Activated CD4-positive, CD25-positive, alpha-beta regulatory T cell (primary cell): ENCODE measurements at places on chromosomes 3 and 15.
A peak's percentile ranks its signal among the peaks of the same experiment; 100 is the strongest.

DNA sequence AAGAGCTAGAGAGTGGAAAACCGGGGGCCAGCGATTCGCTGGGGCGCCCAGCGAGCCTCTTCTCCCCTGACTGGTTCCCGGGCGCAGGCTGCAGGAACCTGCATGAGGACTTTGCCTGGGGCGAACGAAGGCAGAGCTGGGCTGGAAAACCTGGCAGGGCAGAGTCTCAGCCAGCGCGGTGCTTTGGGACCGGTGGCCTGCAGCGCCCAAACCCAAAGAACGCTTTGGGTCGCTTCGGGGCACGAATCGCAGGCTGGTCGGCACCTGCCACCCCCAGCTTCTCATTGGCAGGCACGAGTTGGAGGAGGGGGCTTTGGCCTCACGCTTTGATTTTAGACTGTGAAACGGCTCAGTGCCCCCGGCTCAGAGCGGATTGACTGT lies 3.0 kb downstream of the ONECUT1 start:
- DNase-seq = no peak

- no peak for DNase-seq
Measured at GRCh38 chr3:5304789-5305683, 117.5 kb downstream of the EDEM1 start.

- DNase-seq = no peak
Measured at GRCh38 chr15:74420193-74420905, 13.4 kb downstream of the SEMA7A start.

- no peak for DNase-seq
Measured at GRCh38 chr3:178195824-178196223, 340.4 kb upstream of the KCNMB2 start.

DNA sequence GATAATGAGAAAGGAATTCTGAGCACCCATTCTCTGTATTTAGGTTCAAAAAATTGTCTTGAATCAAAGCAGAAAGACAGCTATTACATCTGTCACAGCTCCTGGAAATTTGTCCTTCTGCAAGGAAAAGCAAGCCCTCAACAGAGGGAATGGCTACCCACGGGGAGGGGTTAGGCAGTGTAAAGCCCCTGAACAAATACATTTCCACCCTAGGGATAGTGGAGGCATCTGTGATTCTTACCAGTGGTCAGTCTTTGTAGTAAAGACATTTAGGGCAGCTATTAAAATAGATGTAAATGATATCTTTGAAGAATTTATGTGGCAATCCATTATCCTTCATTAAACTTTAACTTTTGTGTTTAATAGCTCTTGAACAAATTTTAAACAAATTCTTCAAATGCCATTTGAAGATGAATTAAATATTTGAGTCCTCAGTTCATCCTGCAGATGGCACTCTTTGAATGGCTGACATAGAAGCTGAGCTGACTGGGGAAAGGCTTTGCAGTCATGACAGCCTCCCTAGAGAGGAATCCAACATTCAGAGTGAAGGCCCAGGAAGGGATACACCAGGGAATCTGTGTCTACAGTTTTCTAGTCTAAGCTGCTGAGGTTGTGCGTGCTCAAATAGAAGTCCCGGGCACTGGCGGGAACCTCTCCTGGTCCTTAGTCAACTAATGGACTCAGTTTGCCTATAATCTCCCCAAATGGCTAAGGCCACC lies 359.7 kb upstream of the ROPN1 start:
- DNase-seq = no peak

- no peak for DNase-seq
Measured at GRCh38 chr3:149999421-149999820, 28.7 kb upstream of the PFN2 start.

DNA sequence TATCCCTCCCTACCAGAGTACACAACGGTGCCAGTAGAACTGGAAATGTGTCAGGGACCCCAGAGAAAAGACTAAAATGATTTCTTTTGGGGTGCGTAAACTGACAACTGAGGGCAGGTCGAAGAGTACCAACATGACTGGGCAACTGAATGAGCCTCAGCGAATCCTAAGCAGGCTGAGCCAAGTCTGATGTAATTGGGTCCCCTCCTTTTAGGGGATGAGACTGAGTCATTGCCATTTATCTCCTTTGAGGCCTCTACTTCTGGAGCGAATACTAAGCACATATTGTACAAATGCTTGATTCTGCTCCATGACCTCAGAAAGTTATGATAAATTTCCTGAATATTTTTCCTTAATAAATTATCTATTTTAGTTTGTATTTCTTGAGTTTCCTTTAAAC lies 17.3 kb upstream of the GPR156 start:
- DNase-seq = no peak

- no peak for DNase-seq
Measured at GRCh38 chr3:157527131-157527881, 24.1 kb upstream of the VEPH1 start.

DNA sequence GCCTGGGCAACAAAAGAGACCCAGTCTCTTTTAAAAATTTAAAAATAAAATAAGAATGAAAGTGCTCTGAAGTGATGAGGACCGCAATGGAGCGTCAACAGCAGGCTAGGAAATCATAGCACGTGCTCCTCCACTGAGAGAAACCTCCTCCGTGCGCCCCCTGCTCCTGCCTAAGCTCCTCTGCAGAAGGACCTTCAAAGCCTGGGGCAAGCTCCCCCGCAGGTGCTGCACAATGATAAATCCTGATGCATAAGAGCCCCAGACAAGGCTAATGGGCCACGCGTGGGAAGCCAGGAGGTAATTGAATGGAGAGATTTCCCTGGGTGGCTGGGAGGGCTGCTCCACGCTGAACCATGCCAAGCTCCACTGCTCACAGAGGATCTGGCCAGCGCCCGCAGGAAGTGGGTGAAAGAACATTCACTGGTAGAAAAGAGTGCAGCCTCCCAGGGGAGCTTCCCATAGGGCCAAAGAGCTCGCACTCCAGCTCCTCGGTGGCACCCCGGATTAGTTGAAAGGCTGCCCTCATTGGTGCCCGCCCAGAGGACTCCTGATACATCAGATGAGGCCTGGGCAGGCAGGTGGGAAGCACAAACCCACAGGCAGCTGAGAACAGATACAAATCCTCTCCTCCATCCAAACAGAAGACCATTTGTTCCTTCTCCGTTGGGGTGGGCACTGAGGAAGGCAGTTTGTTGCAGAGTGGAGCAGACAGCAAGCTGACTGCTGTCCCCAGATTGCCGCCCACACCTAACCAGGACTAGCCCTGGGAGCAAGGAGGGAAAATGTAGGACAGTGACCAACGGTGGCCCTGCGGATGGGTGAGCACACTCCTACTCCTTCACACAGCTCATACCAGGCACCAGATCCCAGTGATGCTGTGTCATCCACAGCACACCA lies 52.5 kb downstream of the CPN2 start:
- no peak for DNase-seq

DNA sequence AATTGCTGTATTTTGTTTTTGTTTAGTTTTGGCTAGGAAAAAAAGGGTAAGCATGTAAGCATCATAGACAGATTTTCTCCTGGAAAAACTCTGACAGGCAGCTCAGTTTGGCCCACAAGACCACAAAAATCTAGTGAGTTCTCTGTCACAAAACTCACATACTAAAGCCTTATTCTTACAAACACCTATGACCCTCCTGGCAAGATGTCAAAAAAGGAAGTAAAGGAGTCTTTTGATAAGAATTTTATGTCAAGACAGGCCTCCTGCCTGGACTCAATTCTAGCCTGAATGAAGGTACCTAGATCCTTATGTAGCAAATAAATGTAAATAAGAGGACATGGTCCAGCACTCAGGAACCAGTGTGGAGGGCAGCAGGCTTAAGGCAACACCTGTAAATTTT lies 668.3 kb upstream of the ZNF385D start:
- no peak for DNase-seq

DNA sequence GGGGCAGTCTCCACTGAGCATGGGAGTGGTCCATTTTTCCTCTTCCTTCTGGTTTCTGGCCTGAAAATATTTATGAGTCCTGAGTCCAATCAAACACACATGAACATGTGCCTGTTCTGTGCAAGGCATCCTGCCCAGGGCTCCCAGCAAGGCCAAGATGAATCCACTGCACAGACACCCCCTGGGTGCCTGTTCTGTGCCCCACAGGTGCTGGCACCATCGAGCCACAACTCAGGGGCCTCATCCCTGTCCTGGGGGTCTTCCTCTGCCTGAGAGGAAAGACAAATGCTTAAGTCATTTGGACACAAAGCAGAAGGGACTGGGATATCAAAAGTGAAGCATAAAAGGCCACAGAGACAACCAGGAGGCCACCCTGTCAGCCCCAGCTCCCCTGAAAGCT lies 87.4 kb upstream of the IQSEC1 start:
- no peak for DNase-seq

GRCh38 chr3:111846717-111847116 lies 12.3 kb upstream of the PHLDB2 start:
- no peak for DNase-seq

DNA sequence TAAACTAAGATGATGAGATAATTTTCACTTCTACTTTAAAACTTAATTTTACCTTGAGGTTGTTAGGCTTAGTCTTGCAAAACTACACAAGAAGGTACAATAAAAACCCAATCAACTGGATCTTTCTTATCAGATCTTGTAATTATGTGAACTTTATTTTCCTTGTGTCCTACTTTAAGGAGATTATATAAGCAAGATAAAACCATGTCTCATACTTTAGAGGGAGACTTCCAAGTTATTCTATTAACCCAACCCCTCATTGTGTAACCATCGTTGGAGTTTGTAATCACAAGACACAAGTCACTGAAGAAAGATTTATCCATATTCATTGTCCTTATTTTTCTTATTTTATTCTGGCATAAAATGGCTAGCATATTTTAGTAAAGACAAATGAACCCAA lies 165.6 kb downstream of the SERPINI1 start:
- no peak for DNase-seq

DNA sequence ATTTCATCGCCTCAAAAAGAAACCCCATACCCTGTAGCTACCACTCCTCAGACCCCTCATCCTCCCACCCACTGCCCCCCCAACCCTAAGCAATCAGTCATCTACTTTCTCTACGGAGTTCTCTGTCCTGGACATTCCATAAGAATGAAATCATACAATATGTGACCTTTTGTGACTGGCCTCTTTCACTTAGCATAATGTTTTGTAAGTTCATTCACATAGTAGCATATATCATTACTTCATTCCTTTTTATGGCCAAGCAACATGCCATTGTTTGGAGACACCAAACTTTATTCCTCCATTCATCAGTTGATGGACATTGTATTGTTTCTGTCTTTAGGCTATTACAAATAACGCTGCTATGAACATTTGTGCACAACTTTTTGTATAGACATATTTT lies 64.2 kb downstream of the TNIK start:
- no peak for DNase-seq

GRCh38 chr15:35784745-35785144 lies 238.8 kb upstream of the DPH6 start:
- no peak for DNase-seq

DNA sequence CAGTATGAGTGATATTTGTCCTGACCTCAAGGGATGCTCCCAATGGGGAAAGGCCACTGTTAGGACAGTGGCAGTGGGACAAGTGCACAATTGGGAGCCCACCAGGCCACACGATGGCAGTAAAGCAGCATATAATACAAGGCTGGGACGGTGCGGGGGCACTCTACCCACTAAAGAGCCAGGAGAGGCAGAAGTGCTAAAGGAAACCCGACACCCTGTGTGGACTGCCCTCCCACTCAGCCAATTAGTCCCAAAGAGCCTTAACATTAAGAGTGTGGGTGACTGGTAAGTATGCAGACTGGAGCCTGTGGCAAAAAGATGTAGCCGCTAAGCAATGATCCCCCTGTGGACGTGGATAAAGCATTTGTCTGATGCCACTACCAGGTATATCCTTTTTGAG lies 8.2 kb upstream of the ZNF589 start:
- peak; percentile 13 for DNase-seq

- DNase-seq = no peak
Measured at GRCh38 chr15:58856086-58856485, 77.4 kb downstream of the SLTM start.

GRCh38 chr15:77506311-77507142 lies 85.8 kb downstream of the HMG20A start:
- no peak for DNase-seq

DNA sequence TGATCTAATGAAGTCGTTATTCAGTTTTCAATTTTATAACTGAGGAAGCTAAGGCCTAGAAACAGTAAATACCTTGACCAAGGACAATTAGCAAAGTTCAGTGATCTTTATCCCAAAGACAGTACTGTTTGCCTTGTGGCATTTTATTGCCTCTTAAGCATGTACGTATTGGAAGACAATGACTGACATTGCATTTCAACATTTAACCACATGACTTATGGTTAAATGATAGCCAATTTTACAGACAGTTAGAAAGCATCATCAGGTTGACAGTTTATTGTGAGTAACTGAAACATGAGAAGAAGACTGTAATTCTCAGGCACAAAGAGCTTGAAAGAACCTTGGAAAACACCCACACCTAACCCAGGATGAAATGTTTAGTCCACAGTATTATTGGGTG lies 390.8 kb upstream of the ZNF385D start:
- no peak for DNase-seq

DNA sequence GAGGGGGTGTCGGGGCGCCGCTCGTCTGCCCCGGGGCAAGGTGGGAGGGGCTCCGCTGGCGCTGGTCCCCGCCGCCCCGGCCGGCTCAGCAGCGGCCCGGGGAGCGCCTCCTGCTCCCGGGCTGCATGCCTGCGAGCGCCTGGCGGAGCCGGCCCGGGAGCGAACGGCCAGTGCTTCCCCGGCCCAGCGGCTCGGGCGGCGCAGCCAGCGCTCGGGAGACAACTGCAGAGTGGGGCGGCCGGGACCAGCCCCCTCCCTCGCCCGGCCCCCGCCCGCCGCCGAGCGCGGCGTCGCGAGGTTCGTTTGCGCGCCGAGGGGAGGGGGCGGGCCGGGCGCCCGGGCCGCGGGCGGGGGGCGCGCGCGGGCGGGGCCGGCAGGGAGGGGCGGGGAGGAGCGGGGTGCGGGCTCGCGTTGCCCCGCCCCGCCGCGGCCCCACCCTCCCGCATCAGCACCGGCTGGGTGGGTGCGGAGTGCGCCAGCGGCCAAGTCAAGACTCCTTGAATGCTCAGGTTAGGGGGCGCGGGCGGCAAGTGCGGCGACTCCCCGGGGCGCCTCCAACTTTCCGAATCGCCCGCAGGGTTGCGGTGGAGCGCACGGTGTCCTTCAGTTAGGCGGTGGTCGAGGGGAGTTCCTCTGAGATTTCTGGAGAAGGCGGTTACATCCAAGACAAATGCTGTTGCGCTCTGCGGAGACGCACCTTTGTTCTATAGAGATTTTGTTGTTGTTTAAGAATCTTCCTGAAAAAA lies at the start of gene RGMA:
RGMA (minus strand) TSS at position 231 of the 746 bp plus-strand sequence. CDS start 279 bp downstream, outside the sequence.
- DNase-seq = no peak

DNA sequence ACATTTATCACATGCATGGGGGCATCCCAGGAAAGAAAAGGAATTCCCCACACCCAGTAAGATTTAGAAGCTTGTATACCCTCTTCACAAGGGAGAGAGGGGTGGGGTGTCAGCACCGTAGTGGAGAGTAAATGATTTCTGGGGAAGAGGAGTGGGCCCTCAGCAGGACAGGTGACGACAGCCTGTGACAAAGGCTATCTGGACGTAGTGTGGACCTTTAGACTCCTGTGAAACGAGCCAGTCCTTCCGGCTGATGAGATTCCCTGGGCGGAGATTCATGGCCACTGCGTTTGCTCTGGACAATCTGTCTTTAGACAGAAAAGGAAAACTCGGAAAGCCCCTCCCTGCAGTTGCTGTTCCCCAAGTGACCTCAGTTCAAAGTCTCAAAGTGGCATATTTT lies 1.7 kb upstream of the FAM3D start:
- DNase-seq = no peak
